Left kidney (tissue), 8 donors: ENCODE measurements at places on chromosomes 2 and 18.

DNA sequence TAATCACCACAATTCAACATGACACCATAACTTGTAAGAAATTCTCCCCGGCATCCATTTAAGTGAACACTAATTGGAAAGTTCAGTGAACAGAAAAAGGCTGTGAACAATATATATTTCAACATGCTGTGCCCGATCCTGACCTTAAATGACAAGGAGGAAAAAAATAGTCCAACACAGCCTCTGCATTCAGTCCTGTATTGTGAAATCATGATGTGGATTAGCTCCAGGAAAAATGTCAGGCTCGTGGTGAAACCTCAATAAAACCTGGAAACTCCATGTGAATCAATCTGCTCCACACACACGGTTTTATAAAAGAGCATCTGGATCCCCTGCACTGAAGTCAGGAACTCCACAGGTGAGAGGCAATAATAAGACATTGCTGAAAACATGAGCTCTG is 145.4 kb upstream of the SPOPL start:
- no peak for DNase-seq

DNA sequence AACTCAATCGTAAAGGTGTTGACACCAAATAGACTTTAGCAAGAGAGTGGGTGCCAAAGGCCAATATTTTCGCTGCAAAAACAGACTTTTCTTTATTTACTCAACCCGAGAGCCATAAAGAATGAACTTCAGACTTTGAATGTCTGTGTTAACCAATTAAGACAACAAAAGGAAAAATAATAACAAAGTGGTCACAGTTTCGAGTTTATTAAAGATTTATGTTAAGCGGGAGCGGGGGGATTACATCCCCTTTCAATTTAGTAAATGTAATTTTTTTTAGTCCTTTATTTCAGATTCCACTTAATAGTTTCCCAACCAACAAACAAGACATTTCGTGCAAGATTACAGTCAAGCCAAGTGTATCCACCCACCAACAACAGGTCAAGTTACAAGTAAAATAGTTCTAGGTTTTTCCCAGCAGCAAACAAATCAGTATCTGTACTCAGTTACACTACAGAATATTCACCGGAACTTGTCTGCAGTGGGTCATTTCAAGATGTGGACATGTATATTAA is 9.0 kb downstream of the CDH2 start:
- no peak for DNase-seq

GRCh38 chr2:85911814-85912692 is 23.3 kb upstream of the ST3GAL5 start:
- no peak for DNase-seq

DNA sequence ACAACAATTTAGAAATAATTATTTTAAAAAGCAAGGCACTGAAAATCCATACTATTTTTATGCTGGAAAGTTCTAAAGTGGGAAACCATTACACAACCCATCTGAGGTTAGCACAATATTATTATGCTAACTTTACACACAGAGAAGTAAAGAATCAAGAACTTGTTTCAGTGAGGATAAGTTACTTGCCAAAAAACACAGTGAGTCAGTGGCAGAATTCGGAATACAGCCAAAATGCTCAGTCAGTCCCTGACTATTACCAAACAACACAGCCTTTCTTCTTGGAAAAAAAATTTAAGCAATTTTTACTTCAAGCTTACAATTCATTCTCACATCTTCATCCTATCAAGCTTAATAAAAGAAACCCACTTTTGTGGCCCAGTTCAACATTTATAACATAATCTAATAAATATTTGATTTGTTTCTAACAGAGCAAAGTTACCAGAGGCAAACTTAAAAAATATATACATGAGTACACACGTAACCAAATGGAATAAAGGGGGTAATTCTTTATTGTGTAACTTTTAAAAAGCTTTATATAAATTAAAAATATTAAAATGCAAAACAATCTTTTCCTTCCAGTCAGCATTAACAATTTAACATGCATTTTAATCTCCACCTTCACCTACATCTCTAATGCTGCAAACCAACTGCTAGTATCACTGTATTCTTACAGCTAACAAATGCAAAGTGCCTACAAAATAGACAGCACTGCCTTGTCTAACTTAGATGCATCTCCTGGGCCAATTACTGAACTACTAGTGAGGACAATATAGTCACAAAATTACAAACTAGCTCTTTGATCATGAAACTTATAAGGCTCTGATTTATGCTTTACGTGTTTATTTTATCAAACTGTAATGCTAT is 55.2 kb downstream of the CCDC88A start:
- peak; percentile 3 for DNase-seq

DNA sequence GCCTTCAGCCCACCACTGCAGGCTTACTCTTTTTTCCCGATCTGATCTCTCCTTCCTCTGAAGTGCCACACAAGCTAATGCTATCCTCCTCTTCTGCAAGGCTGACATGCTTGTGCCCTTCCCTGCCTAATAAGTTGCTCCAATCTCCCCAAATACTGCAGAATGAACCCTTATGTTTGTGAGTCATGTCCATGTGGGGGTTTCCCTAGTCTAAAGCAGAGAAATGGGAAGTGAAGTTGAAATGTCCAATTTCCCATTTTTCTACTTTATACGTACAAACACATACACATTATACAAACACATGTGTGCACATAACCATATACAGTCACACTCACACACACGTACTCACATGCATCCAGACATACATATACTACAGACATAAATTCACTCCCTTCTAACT is 288.1 kb upstream of the CELF4 start:
- no peak for DNase-seq

GRCh38 chr2:204842661-204843485 is 297.6 kb downstream of the PARD3B start:
- no peak for DNase-seq

DNA sequence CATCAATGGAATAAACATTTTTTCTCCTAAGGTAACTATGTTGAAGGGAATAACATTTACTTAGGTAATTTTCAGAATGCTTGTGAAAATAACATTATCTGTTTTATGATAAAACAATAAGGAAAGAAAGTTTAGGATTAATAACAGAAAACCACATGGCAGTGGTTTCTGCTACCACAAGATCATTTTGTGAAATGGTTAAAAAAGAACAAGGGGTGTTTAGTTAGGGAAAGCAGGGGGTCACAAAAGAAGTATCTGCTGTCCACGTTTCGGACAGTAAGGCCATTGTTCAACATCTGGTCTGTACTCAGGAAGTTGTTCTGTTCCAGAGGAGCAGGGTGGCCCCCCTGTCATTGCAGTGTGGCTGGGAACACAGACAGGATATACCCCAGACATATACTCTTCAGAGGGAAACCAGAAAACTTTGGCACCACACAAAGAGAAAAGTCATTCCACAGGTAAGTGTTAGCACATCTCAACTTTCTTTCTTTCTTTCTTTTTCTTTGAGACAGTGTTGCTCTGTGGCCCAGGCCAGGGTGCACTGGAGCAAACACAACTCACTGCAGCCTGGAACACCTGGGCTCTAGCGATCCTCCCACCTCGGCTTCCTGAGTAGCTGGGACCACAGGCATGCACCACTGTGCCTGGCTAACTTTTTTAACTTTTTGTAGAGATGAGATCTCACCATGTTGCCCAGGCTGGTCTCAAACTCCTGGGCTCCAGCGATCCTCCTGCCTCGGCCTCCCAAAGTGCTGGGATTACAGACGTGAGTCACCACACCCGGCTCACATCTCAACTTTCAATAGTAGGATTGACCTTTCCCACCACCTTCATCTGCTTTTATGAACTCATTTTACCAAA is 14.8 kb upstream of the ARL5A start:
- no peak for DNase-seq

- no peak for DNase-seq
Measured at GRCh38 chr2:213161759-213162515, 10.5 kb upstream of the IKZF2 start.

- DNase-seq: no peak
Measured at GRCh38 chr2:58447586-58447985, 206.5 kb upstream of the FANCL start.

DNA sequence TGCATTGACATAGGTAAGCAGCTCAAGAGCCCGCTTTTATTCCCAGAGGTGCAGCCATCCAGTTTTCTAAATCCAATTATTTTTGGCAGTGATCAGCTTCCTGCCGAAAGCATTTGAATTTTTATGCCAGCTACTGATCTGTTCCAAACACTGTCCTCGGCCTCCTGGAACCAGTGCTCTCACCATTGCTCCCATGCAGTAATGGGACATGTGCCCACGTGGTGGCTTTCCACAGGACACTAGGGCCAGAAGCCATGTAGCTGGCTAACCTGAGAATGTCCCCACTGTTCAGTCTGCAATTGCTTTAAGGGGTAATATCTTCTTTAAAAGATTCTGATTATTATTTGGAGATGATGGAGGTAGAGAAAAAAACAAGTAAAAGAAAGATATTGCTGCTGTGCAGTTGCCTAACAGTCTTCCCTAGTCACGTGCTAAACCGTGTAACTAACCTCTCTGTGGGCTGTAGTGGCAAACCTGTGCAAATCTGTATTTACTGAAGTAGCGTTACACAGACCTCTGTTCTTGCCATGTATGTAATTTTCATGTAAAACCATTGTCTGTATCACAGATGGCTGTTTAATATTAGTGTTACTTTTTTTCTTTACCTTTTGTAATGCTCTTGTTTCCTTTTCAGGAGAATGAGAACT is 13.0 kb downstream of the GRHL1 start:
- DNase-seq: no peak

DNA sequence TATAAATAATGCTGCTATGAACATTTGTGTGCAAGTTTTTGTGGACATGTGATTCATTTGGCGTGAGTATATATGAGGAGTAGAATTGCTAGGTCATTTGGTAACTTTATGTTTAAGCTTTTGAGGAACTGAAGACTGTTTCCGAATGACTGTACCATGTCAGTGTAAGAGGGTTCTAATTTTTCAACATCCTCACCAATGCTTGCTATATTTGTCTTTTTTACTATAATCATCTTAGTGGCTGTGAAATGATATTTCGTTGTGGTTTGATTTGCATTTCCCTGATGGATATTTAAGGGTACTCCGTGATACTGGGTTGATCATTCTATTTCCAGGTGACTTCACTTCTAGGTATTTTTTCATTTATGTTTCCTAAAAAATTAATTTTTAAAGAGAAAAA is 241.1 kb downstream of the BCL2 start:
- DNase-seq: no peak

- no peak for DNase-seq
Measured at GRCh38 chr2:239712755-239713154, 311.9 kb upstream of the HDAC4 start.

DNA sequence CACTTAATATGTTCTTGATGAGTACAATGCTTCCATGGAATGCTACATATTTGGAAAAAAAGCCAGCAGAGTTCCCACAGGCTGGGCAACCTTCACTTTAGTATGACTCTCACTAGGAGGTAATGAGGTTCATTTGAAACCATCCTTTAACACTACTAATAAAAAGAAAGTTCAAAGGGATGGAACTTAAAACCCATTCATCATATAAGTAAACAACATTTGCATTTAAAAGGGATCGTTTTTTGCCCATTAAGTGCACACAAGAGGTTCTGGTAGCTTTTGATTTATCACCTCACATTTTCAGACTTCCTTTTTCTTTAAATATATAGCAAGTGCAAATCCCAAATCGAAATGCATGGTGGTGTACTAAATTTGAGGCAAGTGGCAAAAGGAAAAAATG is 270.8 kb upstream of the DCC start:
- no peak for DNase-seq

DNA sequence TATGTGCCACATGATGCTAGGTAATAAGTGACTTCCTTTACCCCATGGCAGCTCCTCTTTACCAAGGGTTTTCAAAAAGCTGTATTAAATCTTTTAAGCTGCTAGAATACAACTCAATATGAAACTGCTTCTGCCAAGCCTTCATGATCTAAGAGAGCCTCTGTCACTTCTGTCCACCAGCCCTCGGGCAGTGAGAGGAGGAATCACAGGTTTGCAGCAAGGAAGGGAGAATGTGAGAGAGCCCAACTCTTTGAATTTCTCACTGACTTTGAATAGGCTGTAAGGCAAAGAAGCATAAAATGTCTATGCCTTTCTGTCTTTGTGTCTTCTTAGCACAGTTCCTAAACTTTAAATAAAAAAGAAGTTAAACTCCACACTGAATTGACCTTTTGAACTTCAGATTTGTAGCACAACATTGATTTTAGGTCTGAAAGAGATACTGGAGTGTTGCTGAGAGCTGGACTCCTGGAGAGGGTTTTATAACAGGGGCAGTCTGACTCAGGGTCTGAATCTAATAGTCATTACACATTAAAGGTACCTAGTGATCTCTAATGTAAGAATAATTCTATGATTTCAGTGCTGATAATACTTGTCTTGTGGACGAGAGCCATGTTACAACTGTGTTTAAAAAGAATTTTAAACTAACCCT is 48.1 kb upstream of the SATB2 start:
- no peak for DNase-seq

DNA sequence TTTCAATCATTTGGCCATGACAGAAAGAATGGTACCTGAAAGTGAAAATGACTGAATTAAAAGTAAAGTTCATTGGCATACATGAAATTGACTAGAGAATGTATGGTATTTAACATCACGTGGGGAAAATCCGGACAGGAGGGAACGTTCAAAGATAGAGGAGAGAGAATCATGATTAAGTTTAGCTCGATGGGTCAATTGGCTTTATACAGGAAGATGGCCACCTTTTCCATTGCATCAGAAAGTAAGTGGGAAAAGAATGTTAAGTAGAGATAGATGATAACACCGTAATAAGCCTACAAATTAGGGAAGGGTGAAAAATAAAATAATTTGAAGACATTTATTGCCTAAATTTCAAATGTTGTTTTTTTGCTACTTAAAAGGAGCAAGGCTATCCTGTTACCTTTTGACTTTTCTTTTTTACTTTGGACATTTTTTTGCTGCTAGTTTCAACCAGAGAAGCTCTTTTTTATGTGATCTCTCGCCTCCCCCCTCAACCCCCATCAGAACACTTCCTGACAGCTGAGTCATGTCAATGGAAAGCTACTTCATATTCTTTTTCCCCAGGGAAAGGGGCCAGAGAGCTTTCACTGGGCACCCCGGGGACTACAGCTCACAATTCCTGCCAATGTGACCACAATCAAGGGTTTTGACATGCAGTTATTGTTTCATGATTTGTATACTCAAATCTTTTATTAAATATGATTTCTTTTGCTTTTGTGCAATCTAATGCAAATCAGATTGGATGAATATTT is 767 bp upstream of the CCDC102B start:
- DNase-seq: no peak

DNA sequence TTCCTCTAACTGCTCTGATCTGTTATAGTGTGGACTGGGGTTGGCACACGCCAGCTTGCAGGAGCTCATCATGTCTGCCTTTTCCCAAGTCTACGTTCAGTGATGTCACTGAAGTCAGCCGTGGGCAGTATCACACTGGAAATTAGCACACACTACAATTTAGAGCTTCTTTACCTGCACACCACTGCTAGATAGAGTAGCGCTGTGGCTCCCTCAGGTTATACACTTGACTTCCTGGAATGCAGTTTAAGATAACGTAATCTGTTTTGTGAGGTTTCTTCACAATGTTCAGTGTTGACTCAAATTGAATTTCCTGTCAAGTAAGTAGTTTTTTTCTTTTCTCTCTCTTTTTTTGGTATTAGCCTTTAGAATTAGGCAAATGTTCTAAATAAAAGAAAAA is 487.2 kb downstream of the DCDC2C start:
- no peak for DNase-seq

- no peak for DNase-seq
Measured at GRCh38 chr2:26034637-26034992, 731 bp downstream of the RAB10 start.

- peak; percentile 55 for DNase-seq
Measured at GRCh38 chr2:165645930-165646831, 147.9 kb downstream of the GALNT3 start.

- DNase-seq: no peak
Measured at GRCh38 chr2:121911036-121911435, 155.6 kb downstream of the TSN start.
